ENCODE measurements at places on chromosomes 3 and 15. TPM values are rescaled to one million over a fixed set of nuclear protein-coding genes. Genes with fewer than 3 reads are reported as not detected.

DNA sequence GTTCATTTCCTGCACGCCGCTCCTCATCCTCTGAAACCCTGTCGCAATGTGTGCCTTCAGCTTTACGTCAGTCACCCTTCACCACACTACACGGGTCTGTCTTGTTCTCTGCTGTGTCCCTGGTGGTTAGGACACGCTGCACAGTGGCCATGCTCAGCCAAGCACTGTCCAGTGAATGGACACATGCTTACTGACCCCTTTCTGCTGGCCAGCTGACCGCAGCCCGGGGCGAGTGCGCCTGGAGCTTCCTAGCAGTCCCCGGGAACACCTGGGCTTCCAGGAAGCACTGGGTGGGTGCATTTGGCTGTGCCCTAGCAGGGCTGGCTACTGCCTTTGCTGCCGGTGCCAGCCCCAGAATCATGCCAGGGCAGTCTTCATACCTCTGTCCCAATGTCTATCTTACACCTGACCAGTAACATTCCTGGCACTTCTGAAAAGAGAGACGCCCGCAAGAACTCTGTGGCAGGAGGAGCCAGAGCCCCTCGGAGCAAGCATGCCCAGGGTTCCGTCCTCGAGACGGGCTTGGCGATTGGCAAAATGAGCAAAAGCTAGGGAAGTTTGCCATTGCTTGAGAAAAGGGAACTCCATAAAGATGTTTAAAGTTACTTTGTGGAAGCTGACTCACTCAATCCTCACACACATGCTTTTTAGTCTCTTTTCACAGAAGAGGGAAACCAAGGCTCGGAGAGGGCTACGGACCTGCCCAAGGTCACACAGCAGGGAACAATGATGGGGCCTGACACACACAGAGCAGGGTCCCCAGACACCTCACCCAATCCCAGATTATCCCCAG lies 15.7 kb upstream of the ZXDC start:
- no peaks in the 10 kb centered on the region for H3K27me3 ChIP-seq
- no peaks in the 10 kb centered on the region for H3K36me3 ChIP-seq
- DNase-seq, result no peak
- H3K4me1 ChIP-seq, result no peaks in the 10 kb centered on the region
- no peak overlapping the region for H3K4me3 ChIP-seq

- no peak overlapping the region for H3K27ac ChIP-seq
- no peak overlapping the region for H3K4me3 ChIP-seq
- H3K36me3 ChIP-seq, result no peaks in the 10 kb centered on the region
- DNase-seq, result no peak
- no peaks in the 10 kb centered on the region for H3K27me3 ChIP-seq
- H3K4me1 ChIP-seq, result no peaks in the 10 kb centered on the region
These were observed 72.7 kb upstream of the ALDH1L1 start for GRCh38 chr3:126253072-126253471.

DNA sequence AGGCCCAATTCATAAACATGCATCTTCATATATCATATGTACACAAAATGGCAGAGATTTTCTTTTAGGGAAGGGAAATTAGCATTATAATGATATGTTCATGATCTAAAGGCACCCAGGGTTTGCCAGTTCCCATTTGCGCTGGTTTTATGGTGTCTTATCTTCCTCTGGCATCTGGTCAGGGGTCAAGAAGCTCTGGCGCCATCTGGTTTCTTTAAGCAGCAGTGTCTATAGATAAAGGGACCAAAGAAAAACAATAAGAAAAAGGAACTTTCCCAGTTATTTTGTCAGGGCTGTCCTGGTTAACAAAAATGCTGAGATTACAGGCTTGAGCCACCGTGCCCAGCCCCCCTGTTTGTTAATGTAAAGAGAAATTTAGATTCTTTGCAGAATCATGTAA lies 3.3 kb upstream of the DCP1A start:
- no peaks in the 10 kb centered on the region for H3K27me3 ChIP-seq
- H3K27ac ChIP-seq, result no peak overlapping the region
- DNase-seq, result no peak
- peaks cover 2% of the 10 kb centered on the region for H3K4me1 ChIP-seq
- no peak overlapping the region for H3K4me3 ChIP-seq

The COL6A5 gene
- total RNA-seq, result not detected

The C3orf85 gene
- total RNA-seq, result not detected

DNA sequence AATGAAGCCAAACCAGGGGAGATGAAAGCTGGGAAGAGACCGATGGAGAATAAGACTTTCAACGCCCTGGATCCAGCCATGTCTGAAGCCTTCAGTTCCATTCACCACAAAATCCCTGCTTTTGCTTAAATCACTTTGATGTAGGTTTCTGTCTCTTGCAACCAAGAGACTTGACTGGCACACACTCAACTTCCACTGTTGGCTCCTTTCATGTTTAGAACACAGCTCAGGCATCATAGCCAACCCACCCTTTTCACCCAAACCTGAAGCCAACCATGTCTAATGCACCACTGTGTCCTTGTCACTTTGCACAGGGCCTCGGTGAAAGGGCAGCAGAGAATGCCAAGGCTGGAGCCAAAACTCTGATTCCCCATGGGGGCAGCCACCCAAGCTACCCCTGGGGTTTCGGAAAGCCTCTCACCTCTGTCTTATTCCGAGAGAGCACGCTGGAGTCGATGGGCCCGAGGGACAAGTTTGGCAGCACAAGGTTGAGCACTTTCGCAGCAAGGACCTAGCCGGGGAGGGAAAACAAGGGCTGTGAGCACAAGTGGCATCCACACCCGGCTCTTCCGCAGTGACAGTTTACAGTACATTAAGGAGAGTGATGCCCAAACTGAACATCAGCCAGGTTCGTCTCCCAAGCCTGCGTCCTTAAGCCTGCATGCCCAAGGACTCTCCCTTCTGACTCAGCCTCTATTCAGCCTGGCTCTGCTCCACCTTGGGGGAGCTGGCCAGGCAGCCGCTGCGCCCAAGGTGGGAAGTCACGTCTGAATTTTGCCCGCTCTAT lies 37.6 kb downstream of the ABTB1 start:
- no peaks in the 10 kb centered on the region for H3K36me3 ChIP-seq
- H3K27me3 ChIP-seq, result no peaks in the 10 kb centered on the region

The LNP1 gene
- total RNA-seq, result 2.6 TPM

DNA sequence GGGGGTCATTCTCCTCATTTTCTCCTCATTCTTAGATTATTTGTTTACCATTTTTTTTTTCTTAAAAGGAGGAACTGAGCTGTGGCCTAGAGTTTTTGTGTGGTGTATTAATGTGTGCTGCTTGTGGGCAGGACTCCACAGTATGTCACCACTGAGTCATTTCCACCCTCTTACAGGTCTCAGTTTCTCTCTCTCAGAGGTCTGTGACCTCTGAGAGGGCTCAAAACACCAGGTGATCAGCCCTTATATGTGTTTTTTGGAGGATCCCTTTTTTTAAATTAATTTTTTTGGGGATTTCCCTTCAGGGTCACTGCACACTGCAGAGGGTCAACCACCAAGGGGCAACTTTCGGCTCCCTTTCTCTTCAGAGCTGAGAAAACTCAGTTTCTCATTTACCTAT lies 166.4 kb downstream of the SUCNR1 start:
- no peak for DNase-seq
- no peak overlapping the region for H3K4me3 ChIP-seq
- no peak overlapping the region for H3K27ac ChIP-seq
- no peaks in the 10 kb centered on the region for H3K36me3 ChIP-seq

GRCh38 chr3:127964053-127964452 lies 49.0 kb downstream of the KBTBD12 start:
- no peaks in the 10 kb centered on the region for H3K4me1 ChIP-seq
- no peak for DNase-seq
- no peaks in the 10 kb centered on the region for H3K27me3 ChIP-seq
- H3K36me3 ChIP-seq, result no peaks in the 10 kb centered on the region
- no peak overlapping the region for H3K27ac ChIP-seq

DNA sequence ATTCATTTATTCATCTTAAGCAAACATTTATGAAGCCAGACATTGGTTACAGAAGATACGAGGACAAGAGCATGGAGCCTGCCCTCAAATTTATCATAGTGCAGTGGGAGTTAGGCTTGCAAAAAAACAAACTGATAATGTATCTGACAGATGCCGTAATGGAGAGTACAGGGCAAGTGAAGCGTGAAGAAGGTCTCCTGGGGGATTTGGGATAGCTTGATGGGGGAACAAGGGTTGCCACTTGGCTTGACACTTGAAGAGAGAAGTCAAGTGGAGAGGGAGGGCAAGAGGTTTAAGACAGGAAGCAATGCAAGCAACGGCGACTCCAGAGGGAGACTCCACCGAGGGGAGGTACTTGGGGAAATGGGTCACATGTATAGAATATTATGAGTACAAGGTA lies 129.3 kb downstream of the SSR3 start:
- no peak overlapping the region for H3K4me3 ChIP-seq
- H3K27me3 ChIP-seq, result no peaks in the 10 kb centered on the region
- no peaks in the 10 kb centered on the region for H3K36me3 ChIP-seq
- H3K27ac ChIP-seq, result no peak overlapping the region
